ENCODE measurements at places on chromosomes 1 and 21.
A peak's percentile ranks its signal among the peaks of the same experiment; 100 is the strongest.

DNA sequence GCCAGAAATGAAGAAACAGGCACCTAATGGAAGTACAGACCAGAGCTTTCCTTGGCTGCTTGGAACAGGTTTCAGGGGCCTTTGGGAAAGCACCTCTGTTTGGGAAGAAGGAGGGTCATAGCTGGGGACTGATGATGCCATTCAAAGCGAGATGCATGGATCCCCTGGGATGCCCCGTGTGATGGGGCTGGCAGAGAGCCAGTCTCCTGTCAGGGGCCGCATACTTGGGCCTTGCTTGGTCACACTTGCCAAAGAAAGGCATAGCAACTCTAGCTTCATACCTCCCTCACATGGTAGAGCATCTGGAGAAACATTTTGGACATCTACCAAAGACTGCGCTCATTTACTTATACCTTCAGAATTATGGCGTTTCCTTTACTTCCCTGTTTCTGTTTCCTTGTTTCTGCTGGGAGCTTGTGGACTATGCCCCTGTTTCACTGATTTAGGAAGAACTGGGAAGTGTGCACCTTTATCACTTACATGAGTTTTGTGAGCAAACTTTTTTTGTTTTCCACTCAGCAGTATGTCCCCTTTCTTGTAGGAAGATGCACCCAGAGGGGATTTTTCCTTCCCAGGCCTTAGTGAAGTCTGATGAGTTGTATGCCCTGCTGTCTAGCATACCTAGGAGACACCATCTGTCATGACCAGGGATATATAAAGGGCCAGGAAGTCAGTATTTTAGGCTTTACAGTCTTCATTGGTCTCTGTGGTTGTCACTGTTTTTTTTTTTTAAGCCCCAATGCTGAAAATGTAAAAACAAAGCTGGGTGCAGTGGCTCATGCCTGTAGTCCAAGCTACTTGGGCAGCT, 19.8 kb upstream of the ST3GAL3 start:
- DNase-seq = no peak

GRCh38 chr1:81834921-81835698, 34.4 kb downstream of the ADGRL2 start:
- no peak for DNase-seq

- DNase-seq = no peak
These were observed 33.6 kb upstream of the GNG5 start for GRCh38 chr1:84539972-84540371.

DNA sequence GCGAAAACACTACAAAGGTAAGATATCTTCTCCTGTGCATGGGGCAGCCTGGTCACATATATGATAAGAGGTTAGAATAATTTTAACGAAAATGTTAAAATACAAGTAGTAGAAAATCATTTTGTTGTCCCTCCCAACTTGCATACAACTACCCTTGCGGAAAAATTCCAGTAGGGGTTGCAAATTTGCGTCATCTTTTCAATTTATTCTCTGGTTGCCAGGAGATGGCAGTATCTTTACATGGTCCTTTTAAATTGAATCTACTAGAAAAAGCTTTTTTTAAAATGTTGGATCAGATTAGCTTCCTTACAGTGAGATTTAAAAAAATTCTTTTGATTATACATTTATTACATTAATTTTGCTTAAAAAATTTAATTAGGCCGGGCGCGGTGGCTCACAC, 10.9 kb downstream of the S100PBP start:
- no peak for DNase-seq

GRCh38 chr1:39944410-39945112, 10.4 kb upstream of the MFSD2A start:
- no peak for DNase-seq

- no peak for DNase-seq
These were observed 535.1 kb downstream of the DPYD start for GRCh38 chr1:97385536-97386277.

DNA sequence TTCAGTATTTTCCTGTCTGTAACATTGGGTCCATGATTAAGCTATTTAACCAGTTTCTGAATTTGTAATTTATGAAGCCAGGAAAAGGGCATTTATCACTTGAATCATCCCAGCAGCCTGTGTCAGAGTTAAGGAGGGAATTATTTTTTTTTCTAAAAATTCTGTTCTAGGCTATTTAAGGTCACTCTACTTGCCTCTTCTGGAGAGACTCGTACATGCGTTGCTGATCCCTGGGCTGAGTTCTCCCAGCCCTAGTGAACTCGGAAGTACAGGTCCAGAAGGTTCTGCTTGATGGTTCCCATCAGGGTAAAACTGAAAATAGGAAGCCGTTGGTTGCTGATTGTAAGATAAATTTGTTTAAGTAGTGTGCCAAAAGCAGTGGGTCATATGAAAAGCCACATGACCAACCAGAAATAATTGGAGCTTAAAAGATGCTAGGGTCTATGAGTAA, 90.7 kb downstream of the GPR88 start:
- DNase-seq = no peak

DNA sequence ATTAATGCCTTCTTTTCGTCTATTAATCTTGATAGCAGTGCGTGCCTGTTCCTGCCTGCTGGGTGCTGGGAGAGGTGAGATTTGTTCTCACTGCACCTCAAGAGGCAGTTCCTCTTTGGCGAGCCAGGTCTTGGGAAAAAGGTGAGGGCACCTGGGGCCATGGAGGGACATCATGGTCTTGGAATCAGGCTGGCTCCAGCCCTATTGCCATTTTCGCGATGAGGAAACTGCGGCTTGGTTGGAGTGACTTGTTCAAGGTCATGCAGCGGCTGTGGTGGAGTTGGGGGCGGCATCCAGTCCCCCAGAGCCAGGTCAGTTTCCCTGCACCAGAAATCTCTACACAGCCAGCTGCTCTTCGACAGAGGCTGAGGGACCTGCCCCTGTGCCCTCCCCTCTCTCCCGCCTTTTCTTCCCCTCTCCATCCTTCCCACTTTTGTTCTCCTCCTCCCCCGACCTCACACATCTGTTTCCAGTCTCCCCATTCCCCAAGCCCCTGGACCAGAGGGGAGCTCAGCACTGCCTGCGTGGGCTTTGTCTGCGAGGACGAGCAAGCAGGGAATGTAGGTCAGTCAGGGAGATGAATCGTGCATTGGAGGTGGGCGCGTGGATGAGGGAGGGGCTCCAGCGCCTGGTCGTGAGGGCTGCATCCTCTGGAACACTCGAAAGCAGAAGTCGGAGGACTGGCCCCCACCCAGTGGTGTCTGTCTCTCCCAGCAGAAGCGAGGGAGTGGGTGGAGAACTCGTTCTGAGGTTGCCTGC, 135.1 kb downstream of the ACTL8 start:
- no peak for DNase-seq

DNA sequence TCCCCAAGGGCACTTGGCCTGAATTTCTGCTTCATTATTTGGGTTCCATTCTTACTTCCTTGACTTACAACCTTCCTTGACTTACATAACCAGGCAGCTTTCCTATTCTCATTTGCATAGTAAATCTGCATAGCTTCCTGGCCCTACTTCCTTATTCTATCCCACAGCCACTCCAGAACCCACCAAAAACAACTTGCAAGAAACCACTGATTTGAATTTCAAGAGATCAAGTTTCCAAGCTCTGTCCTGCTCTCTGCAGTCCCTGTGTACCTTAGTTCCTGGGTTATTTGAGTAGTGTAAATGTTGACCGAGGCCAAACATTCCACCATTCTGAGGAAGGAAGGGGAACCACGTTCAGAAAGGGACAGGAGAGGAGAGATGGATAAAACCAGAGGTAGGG, 603.3 kb downstream of the PTPRC start:
- DNase-seq = no peak

DNA sequence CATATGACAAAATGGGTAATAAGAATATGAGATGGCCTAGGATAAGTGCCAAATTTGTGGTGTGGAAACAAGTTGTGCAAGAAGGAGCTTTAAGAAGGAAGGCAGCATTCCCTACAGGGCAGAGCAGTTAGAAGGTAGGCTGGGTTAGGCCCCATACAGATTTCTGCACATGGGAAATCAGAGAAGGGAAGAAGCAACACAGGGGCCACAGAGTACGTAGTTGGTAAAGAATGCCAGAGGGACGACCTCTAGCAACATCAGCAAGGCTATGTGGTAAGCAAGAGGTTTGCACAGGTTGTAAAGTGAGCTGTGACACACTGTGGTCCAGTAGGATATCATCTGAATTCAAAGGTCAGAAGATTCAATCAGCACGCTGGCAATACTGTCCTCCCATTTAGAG, 765.6 kb upstream of the B3GALT2 start:
- DNase-seq = peak; percentile 8

- no peak for DNase-seq
These were observed 106.2 kb upstream of the DPT start for GRCh38 chr1:168835176-168835575.

- no peak for DNase-seq
These were observed 15.2 kb upstream of the LMNA start for GRCh38 chr1:156099282-156099681.

- DNase-seq = no peak
These were observed 36.1 kb downstream of the SORT1 start for GRCh38 chr1:109361649-109362048.

- DNase-seq = no peak
These were observed 15.1 kb downstream of the MAB21L3 start for GRCh38 chr1:116126281-116126680.

DNA sequence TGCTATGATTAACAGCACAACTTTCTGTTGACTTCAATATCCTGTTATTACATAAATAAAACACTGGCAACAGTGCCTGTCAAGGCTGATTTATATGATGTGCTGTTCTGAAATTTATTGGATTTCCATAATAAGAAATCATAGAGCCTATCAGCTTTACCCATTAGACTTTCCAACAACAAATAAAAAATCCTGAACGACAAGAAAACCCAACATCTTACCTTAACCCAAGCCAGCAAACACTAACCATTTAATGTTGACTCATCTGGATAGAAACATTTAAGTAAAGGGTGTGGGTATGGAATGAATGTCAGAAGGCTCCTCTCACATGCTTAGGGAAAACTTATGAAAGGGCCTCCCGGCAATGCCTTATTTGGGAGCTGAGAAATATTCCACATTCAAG, 165.1 kb downstream of the SLC45A1 start:
- no peak for DNase-seq

GRCh38 chr1:232655028-232655745, 25.3 kb upstream of the SIPA1L2 start:
- no peak for DNase-seq

DNA sequence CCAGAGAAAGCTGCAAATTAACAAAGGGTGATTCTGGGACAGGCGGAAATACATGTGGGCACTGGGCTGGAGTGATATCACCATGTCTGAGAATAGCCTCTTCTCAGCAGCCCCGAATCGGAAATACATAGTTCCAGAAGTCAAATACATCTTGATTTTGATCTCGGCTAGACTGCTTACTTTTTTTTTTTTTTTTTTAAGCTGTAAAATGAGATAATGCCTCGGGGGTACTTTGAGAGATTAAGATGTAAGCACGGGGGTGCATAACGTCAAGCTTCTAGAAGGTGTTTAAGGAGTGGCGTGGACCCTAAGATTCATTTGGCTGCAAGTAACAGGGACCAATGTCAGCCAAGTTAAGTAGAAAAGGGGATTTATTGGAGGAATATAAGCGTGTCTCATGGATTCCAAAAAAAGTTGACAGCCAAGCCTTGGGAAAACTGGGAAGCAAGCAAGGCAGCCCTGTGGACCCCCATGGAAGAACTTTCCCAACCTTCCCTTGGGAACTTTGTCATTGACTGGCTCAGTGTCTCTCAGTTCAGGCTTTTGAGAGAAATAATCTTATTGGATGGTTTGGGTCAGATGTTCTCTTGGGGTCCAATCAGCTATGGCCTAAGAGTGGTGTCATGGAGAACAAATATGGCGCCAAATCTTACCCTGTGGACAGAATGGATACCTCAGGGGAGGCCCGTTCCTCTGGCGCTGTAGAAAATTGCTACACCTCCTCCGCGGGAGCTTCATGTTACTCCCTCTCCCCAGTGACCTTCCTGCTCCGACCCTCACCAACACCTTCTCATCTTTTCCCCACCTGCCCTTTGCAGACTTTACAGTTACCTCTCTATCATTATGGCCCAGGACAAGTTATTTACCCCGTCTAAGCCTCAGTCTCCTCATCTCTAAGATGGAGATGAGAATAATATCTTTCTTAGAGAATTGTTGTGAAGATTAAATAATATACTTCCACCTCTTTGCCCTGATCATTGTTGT, 186.6 kb downstream of the KAZN start:
- no peak for DNase-seq

DNA sequence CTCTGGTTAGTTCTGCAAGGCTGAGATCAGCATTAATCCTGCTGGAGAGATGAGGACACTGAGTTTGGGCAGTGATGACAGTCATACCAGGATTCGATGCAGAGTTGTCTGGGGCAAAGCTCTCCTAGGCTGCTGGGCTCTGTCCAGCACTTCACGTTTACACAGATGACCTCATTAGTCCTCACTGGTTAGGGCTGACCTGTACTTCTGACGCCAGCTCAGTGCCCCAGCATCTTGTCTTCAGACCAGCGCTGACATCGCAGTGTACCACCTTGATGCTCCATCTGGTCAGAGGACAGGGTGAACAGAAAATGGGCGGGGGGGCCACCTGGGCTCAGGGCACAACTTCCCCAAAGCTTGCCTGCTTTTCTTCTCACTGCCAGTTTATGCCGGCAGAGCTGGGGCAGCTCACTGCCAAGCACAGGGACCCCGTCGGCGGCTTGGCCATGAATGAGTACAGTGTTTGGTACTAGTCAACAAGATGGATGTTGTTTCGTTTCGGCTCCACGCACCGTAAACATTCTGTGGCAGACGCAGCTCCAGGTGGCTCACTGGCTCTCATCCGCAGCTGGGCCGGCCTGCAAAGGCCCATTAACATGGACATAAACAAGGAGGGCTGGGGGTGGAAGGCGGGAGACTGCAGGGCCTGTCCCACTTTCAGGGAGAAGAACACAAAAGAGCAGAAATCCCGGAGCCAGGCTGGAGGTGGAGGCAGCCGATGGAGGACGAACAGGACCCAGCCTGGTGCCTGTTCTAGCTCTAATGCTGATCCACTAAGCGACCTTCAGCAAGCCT, 118.7 kb downstream of the GLIS1 start:
- DNase-seq = no peak

- DNase-seq = no peak
These were observed 216.2 kb upstream of the RUNX1 start for GRCh38 chr21:35265170-35265877.

DNA sequence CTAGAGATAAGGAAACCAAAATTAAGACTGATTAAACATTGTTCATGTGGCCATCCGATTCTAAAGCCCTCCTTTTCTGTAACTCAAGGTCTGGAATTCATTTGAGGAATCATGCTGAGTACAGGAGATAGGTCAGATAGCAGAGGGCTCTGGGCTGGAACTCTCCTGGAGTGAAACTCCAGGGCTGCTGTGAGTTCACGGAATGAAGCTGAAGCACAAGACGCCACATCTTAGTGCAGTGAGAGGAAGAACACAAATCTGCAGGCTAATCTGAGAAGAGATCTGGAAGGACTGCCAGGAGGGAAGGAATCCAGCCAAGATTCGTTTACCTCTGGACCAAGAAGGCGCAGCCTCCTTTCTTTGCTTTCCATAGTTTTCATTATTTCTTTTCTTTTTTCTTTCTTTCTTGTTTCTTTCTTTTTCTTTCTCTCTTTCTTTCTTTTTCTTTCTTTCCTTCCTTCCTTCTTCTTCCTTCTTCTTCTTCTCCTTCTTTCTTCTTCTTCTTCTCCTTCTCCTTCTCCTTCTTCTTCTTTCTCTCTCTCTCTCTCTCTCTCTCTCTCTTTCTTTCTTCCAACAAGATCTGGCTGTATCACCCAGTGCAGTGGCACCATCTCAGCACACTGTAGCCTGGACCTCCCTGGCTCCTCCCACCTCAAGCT, 74.8 kb upstream of the ATP1B1 start:
- no peak for DNase-seq
